ENCODE measurements at places on chromosomes 1 and 21. TPM values are rescaled to one million over a fixed set of nuclear protein-coding genes. Genes with fewer than 3 reads are reported as not detected.

The HSF2BP gene
- total RNA-seq = 1.6 TPM

The PROK1 gene
- total RNA-seq = not detected

The RNF186 gene
- not detected for total RNA-seq

The FAM229A gene
- 0.61 TPM for total RNA-seq

The LCE6A gene
- total RNA-seq = not detected

The KLHL20 gene
- 32.2 TPM for total RNA-seq

The FAM167B gene
- 3.6 TPM for total RNA-seq

The TSEN15 gene
- total RNA-seq = 28.6 TPM

The PLA2G2A gene
- not detected for total RNA-seq

The PDZK1IP1 gene
- total RNA-seq = not detected

The ANKRD65 gene
- total RNA-seq = under 0.01 TPM
